ENCODE measurements at places on chromosomes 1 and 21. TPM values are rescaled to one million over a fixed set of nuclear protein-coding genes. Genes with fewer than 3 reads are reported as not detected.
A peak's percentile ranks its signal among the peaks of the same experiment; 100 is the strongest.

Gene RSPO1
- total RNA-seq = 5.1 TPM

- DNase-seq = no peak
- H3K4me3 ChIP-seq = peak overlapping the region; percentile 99
- H3K4me1 ChIP-seq = peaks cover 69% of the 10 kb centered on the region
- peak overlapping the region; percentile 99 for H3K27ac ChIP-seq
- no peaks in the 10 kb centered on the region for H3K27me3 ChIP-seq
Observed at GRCh38 chr1:113931451-113931851, 2.3 kb downstream of the HIPK1 start.

Gene SLAMF9
- not detected for total RNA-seq

Gene PAPPA2
- 0.92 TPM for total RNA-seq

DNA sequence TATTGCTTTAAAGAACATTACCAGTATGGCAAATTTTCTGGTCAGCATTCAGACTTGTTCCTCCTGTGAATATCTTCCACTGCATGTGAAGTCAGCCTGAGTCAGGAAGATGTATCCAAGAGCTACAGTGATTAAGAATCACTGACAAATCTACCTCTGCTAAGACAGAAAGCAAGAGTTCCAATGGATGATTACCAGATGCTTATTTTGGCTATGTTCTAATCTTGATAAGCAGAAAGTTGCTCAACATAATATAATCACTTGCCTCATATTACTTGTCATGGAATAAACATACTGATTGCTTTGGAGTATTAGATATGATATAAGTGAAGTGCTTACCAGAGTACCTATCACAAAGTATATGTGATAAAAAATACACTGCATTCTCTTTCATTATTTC lies 738.1 kb downstream of the ADGRL2 start:
- no peak overlapping the region for H3K27ac ChIP-seq
- no peaks in the 10 kb centered on the region for H3K27me3 ChIP-seq
- peak; percentile 3 for DNase-seq
- H3K36me3 ChIP-seq = no peaks in the 10 kb centered on the region
- H3K4me1 ChIP-seq = no peaks in the 10 kb centered on the region

- H3K36me3 ChIP-seq = no peaks in the 10 kb centered on the region
- no peak for DNase-seq
- no peak overlapping the region for H3K27ac ChIP-seq
- H3K4me3 ChIP-seq = no peak overlapping the region
- H3K4me1 ChIP-seq = peaks cover 7% of the 10 kb centered on the region
- H3K27me3 ChIP-seq = no peaks in the 10 kb centered on the region
Observed at GRCh38 chr1:63728611-63729226, 45.1 kb upstream of the ROR1 start.

Gene ACP6
- 3.5 TPM for total RNA-seq

DNA sequence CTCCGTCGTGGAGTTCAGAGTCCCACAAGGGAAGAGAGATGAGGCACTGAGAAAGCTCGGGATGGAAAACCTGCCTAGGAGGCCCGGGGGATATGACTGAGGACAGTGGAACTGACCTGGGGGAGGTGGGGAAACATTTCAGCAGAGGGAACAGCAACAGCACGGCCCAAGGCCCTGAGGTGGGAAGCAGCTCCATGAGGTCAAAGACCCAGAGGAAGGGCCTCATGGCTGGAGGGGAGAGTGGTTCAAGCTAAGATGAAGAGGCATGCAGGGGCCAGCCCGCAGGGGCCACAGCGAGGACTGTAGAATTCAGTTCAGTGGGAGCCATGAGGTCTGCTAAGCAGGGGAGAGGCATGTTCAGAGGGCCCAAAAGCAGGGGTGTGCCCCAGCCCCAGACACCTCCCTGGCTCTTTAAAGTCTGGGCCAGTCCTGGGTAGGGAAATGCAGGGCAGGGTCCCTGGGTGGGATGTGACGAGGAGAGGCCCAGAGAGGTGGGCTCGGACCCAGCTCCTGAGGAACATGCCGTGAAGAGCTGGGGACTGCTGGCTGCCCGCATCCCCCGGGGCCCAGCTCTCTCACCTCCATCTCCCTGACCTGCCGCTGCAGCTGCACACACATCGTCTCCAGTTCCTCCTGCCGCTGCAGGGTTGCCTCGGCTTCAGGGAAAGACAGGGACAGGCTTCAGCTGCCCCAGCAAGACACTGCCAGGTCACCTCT lies 9.9 kb downstream of the UBXN11 start:
- no peak overlapping the region for H3K27ac ChIP-seq
- no peaks in the 10 kb centered on the region for H3K4me1 ChIP-seq
- no peak for DNase-seq
- H3K36me3 ChIP-seq = no peaks in the 10 kb centered on the region

DNA sequence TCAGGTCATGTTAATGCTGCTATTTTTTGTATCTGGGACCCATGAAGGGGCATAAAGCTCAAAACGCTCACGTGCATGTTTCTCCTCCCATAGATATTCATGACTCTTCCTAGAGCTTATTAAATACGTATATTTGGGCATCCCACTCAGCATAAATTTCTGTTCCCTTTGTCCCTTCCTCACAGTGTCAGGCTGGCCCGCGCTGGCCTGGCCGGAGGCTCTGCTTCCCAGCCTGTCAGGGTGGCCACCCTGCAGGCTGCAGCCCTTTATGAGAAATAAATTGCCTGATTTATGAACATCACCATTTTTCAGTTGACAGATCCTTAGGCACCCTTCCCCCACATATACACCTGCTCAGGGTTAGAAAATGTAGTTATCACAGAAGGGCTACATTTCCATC lies 44.0 kb upstream of the NTPCR start:
- no peaks in the 10 kb centered on the region for H3K27me3 ChIP-seq
- H3K4me1 ChIP-seq = no peaks in the 10 kb centered on the region

DNA sequence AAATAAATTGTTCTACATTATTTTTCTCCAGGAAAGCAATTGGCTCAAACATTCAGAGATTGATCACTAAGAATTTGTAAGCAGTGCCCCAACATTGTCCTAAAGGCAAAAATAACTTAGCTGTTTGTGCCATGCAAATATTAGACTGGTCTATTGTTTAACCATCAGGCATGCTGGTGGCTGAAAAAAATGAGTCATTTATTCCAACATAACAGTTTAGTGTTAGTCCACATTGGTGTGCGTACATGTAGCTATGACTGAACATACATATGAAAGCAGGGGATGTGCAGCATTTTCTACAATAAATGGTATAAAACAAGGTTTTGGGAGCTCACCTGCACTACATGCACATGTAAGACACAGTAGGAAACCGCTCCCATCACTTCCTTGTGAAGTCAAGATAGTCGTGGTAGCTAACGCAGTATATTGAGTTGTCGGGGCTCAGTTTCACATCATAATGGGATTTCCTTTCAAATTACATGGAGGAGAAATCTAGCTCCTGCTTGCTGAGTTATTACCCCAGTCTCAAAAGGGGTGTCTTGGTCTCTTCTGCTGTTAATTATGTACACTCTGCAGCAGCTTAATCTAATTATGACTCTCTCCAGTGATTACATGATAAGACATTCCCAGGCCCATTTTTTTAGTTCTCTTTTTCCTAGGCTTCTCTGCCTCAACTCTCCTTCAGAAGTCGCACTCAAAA lies 199.4 kb downstream of the LYPLAL1 start:
- no peak overlapping the region for H3K27ac ChIP-seq
- no peaks in the 10 kb centered on the region for H3K36me3 ChIP-seq
- no peak for DNase-seq
- no peaks in the 10 kb centered on the region for H3K27me3 ChIP-seq

Gene DMBX1
- total RNA-seq = not detected

DNA sequence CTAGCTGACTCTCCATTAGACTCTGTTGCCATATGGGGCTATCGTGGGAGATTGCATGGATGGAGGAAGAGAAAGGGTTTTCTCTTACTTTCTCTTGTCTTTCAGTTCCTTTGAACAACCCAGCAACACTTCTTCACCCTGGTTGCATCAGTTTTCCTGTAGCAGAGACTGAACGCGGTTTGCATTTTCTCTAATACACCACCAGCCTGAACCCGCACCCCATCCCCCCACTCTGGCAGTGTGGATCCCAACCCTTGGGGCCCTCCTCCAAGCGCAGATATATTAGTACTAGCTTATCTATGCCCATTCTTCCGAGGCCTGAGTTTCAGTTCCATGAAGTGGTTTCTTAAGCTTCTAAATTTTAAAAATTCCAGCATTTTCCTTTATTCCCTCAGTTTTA lies 12.6 kb downstream of the DR1 start:
- H3K36me3 ChIP-seq = peaks cover 17% of the 10 kb centered on the region
- H3K4me1 ChIP-seq = peaks cover 66% of the 10 kb centered on the region
- DNase-seq = no peak
- H3K4me3 ChIP-seq = no peak overlapping the region

- no peaks in the 10 kb centered on the region for H3K27me3 ChIP-seq
- DNase-seq = no peak
- H3K4me3 ChIP-seq = no peak overlapping the region
- no peaks in the 10 kb centered on the region for H3K4me1 ChIP-seq
Observed at GRCh38 chr1:200963076-200963475, 60.4 kb downstream of the KIF21B start.

Gene THEM5
- total RNA-seq = not detected

- no peaks in the 10 kb centered on the region for H3K4me1 ChIP-seq
- no peak overlapping the region for H3K4me3 ChIP-seq
- no peak for DNase-seq
- H3K36me3 ChIP-seq = no peaks in the 10 kb centered on the region
Observed at GRCh38 chr1:87428367-87428766, 99.7 kb downstream of the LMO4 start.

- H3K4me3 ChIP-seq = no peak overlapping the region
- peaks cover 38% of the 10 kb centered on the region for H3K27me3 ChIP-seq
- no peak for DNase-seq
Observed at GRCh38 chr1:165328136-165328535, 28.4 kb downstream of the LMX1A start.

DNA sequence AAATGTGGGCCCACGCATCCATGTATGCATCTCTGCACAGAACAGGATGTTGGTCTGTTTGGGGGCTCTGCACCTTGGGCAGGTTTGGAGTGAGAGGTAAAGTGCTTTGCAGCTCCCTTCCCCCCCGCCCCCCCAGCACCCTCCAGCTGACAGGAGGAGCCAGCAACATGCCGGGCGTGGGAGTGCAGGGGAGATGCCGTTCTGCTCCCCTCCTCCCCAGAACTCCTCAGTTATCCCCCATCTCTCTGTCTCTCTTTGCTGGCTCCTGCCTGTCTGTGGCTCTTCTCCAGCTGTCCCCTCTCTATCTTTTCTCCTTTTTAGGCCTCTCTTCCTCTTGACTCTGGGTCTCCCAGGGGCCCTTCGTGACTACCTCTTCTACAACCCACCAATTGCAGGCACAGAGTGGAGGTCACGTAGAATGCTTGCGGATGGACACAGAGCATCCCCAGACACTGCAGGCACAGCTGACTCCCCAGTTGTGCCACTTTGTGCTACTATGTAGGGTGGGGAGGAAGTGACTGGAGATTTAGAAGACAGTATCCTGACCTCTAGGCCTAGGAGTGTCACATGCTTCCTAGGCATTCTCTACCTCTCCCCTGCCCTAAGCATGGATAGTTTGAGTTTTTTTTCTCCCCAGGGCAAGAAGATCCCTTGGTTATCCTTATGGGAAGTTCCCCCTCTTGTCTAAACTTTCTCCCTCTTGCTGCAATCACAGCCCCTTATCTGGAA lies 1.7 kb upstream of the RORC start:
- peaks cover 63% of the 10 kb centered on the region for H3K4me1 ChIP-seq
- no peaks in the 10 kb centered on the region for H3K36me3 ChIP-seq
- DNase-seq = no peak
- H3K27ac ChIP-seq = peak overlapping the region; percentile 87
- no peak overlapping the region for H3K4me3 ChIP-seq
- no peaks in the 10 kb centered on the region for H3K27me3 ChIP-seq

Gene OLFM3
- 2.4 TPM for total RNA-seq

Gene OR2T11
- not detected for total RNA-seq

DNA sequence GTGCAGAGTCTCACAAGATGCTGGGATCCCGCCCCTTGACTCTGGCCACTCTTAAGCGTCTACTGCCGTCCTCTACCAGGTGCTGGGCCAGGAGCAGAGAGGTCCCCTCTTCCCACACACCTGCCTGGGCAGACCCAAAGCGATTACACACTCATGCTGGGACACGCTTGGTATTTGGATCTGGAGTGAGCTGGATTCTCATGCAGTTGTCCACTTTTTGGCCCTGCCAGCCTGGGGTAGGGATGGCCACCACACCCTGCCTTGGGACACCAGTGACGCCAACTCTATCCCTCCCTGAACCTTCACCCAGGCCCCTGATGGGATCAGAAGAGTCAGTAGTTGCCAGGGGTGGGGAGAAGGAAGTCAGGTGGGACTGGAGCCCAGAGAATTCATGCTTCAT lies 28.6 kb downstream of the ITPKB start:
- H3K4me3 ChIP-seq = no peak overlapping the region
- H3K27ac ChIP-seq = no peak overlapping the region
- H3K27me3 ChIP-seq = no peaks in the 10 kb centered on the region
- no peaks in the 10 kb centered on the region for H3K36me3 ChIP-seq
- no peak for DNase-seq

- peak overlapping the region; percentile 45 for H3K27ac ChIP-seq
- H3K36me3 ChIP-seq = peaks cover 17% of the 10 kb centered on the region
- no peaks in the 10 kb centered on the region for H3K27me3 ChIP-seq
- H3K4me3 ChIP-seq = no peak overlapping the region
- peaks cover 82% of the 10 kb centered on the region for H3K4me1 ChIP-seq
Observed at GRCh38 chr1:27135541-27136235, 19.2 kb downstream of the SLC9A1 start.

DNA sequence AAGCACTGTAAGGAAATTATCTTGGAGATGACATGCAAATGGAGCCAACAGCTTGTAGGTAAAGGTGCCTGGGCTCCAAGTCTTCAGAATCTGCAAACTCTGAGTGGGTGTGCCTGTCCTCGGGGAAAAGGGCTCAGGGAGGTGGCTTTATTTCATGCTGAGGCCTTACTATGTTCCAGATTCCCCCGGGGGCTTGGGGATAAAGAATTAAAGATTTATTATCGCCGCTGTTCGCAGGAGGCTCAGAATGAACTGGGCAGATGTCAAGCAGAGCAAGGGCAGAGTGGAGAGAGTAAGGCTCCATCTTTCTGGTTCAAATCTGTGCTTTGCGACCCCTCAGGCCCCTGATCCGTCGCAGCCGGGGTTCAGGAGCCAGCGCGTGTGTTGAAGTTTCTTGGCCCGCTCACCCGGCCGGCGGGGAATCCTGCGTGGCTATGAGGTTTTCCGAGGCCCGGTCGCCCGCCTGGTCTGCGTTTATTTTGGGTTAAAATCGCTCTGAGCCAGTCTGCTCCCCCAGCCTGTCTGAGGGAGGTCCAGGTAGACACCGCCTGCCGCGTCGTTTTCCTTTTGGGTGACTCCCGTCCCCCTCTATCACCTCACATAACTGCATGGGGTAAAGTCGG lies 19.5 kb downstream of the RHOU start:
- DNase-seq = no peak
- no peaks in the 10 kb centered on the region for H3K4me1 ChIP-seq
- H3K4me3 ChIP-seq = no peak overlapping the region
- peaks cover 14% of the 10 kb centered on the region for H3K27me3 ChIP-seq
- no peaks in the 10 kb centered on the region for H3K36me3 ChIP-seq
- H3K27ac ChIP-seq = no peak overlapping the region

- peak overlapping the region; percentile 15 for H3K27ac ChIP-seq
- H3K27me3 ChIP-seq = no peaks in the 10 kb centered on the region
- no peaks in the 10 kb centered on the region for H3K4me1 ChIP-seq
- H3K4me3 ChIP-seq = no peak overlapping the region
Observed at GRCh38 chr1:61287734-61288133, 205.4 kb downstream of the NFIA start.
